Lower leg skin (tissue), 4 donors: ENCODE measurements at places on chromosomes 12 and 14. TPM values are rescaled to one million over a fixed set of nuclear protein-coding genes. Genes with fewer than 3 reads are reported as not detected.

DNA sequence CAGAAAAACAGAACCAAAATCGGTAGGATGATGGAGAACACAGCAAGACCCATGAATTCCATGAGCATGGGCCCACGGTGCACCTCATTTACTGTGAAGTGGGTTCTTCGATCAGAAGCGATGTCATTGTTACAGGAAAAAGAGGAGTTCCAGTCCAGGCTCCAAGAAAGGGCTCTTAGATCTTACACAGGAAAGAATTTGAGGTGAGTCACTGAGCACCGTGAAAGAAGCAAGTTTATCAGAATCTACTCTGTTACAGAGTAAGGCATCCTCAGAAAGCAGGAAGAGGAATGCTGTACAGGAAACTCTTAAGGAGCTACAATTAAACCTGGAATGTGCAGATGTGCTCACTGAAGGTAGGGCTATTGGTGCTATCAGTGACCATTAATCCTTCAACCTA is 11.6 kb upstream of the CHFR start:
- no peak for DNase-seq

DNA sequence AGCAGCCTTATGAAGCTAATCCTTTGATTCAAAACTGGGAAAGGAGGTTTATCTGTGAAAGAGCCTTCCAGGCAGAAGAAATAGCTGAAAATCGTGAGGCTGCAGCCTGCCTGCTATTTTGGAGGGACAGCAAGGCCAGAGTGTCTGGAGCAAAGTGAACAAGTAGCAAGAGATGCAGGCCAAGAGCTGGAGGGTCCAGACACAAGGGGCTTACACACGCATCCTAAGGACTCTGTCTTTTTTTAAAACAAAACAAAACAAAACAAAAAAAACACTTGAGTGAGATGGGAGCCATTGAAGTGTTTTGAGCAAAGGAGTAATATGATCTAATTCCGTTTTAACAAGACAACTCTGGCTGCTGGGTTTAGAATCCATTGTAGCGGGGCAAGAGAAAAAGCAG is 76.4 kb upstream of the BCAT1 start:
- no peak for DNase-seq

LHX5 gene
- not detected for total RNA-seq

TMTC1 gene
- total RNA-seq, result 14.1 TPM

- no peak for DNase-seq
These were observed 266.6 kb upstream of the FAR2 start for GRCh38 chr12:28882444-28882843.

PLEKHG7 gene
- total RNA-seq, result not detected

RTL1 gene
- total RNA-seq, result not detected

- no peak for DNase-seq
These were observed 50.4 kb downstream of the RPH3A start for GRCh38 chr12:112841906-112842305.

WASHC3 gene
- total RNA-seq, result 40.4 TPM

DNA sequence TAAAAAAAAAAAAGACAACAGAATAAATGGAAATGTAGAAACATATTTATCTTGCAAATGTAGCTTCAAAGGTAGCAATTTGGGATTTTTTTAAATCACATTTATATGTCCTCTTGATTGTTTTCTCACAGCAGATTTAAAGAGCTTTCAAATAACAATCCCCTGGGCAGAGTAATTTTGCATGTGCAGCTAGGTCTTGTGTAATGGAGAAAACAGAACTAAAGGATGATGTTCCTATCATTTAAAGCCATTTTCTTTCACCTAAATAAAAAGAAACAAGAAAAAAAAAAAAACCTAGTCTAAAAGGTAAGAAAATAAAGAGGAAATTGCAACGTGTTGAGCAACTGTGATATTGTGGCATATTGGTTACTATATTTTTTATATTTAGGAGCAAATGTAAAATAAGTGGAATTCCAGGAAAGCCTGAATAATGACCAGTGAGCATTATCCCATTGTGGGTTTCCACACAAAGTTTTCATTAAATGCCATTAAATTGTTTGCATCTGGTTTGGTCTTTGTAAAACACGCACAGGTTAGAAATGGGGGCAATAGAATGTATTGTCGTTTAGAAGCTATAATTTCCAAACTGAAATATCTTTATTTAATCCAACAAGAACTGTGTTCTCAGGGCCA is 215.6 kb downstream of the SLC6A15 start:
- no peak for DNase-seq

GRCh38 chr12:74647256-74647655 is 109.6 kb downstream of the ATXN7L3B start:
- DNase-seq, result no peak

DNA sequence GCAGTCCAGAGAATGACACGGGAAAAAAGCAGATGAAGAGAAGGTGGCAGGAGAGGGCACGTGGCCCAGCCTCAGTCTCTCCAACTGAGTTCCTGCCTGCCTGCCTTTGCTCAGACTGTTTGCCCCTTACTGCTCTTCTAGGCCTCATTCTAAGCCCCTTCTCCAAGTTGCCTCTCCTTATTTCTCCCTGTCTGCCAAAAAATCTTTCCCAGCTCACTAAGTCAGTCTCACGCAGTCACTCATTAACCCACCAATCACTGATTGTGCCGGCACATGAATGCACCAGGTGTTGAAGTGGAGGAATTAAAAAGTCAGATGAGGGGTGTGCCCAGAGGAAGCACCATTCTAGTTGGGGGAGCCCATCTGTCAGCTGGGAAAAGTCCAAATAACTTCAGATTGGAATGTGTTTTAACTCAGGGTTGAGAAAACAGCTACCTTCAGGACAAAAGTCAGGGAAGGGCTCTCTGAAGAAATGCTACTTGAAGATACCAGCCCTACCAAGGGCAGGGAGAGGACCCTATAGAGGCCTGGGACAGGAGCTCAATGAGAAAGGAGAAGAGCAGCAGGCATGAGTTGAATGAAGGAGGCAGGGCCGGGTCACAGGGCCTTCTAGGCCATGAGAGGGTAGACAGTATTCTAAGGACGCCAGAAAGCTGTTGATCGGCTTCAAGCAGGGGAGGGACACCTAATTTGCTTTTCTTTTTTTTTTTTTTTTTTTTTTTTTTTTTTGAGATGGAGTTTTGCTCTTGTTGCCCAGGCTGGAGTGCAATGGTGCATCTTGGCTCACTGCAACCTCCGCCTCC is 40.9 kb downstream of the DAD1 start:
- DNase-seq, result no peak

GRCh38 chr14:59278111-59278510 is 89.6 kb downstream of the DAAM1 start:
- DNase-seq, result no peak

- no peak for DNase-seq
These were observed 64.8 kb upstream of the MAX start for GRCh38 chr14:65167072-65167645.

- no peak for DNase-seq
These were observed 594 bp upstream of the CLEC14A start for GRCh38 chr14:38256533-38256840.

LTB4R gene
- 70.2 TPM for total RNA-seq

DNA sequence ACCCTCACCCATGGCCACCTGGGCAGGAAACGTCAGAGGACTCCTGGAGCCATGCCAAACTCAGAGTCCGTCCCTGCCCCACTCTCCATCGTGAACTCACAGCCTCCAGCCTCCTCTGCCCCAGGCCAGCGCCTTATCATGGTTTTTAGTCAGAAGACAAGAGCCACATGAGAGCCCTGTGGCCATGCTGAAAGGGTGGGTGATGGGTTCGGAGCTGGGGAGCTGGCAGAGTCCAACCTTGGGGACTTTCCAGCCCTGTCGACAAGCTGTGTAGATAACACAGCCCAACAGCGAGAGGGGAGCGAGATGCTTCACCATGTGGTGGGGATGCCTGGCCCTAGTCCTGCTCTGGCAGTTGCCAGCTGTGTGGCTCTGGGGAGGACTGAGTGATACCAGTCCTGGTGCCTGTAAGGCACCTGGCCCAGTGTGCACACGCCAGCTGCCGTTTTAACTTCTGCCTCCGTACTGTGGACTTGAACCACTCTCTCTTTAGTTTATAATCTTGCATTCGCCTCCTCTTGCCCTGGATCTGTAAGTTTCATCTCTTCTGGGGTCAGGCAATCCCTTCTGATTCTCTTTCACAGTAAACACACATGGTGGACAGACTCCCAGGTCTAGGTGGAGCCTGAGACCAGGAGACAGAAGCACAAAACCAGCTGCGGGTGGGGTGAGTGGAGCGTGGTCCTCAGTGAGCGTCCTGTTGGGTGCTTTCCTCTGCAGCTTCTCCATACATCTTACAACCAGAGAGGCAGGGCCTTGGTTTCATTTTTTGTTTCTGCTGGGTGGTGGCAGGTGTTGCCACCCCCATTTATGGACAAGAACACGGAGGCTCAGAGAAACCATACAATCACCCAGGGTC is 55.3 kb downstream of the RIN3 start:
- DNase-seq, result no peak

DNA sequence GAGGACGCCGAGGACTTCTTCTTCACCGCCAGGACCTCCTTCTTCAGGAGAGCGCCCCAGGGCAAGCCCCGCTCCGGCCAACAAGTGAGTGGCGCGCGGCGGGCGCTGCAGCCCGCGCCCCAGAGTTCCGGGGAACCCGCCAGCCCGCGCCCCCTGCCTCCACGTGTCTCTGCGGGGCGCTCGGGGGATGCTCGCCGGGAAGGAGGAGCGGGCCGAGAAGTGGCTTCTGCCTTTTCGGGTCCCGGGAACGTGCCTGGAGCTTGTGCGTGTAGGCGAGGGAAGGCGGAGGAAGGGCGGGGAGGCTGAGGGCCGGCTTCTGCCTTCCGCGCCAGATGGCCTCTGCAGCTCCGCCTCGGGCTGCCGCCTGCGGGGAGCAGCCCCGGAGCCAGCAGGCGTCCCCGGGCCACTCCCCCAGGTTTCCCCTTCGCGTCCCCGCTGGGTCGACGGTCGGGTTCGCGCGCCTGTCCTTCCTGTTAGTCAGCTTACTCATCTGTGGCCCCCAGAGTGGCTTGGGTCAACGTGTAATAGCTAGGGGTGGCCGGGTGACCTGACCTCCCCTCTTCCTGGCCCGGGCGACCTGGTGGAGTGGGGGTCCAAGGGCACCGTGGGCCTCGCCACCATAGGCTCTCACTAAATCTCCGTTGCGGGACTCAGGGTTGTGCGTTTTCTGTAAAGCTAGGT is 505 bp downstream of the RASSF3 start:
- DNase-seq, result peak; percentile 92

DNA sequence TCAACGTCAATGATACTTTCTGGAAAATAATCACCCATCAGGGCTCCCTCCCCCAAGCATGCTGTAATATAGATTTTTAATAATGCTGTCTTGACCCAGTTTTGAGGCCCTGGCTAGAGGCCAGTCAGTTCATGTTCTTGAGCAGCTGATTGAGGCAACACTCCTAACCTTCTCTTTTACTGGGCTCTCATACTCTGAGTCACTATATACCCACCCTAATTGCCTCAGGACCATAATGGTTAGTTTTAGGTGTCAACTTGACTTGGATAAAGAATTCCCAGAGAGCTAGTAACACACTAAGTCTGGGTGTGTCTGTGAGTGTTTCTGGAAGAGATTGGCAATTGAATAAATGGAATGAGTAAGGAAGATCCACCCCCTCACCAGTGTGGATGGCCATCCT is 527.0 kb upstream of the ATP2B1 start:
- peak; percentile 34 for DNase-seq

GRCh38 chr12:29546000-29546399 is 48.5 kb upstream of the OVCH1 start:
- no peak for DNase-seq

DNA sequence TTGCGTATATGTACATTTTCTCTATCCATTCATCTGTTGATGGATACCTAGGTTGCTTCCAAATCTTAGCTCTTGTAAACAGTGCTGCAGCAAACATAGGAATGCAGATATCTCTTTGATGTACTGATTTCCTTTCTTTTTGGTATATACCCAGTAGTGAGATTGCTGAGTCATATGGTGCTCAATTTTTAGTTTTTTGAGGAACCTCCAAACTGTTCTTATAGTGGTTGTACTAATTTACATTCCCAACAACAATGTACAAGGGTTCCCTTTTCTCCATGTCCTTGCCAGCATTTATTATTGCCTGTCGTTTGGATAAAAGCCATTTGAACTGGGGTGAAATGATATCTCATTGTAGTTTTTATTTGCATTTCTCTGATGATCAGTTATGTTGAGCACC is 44.3 kb downstream of the PELI2 start:
- no peak for DNase-seq

DNA sequence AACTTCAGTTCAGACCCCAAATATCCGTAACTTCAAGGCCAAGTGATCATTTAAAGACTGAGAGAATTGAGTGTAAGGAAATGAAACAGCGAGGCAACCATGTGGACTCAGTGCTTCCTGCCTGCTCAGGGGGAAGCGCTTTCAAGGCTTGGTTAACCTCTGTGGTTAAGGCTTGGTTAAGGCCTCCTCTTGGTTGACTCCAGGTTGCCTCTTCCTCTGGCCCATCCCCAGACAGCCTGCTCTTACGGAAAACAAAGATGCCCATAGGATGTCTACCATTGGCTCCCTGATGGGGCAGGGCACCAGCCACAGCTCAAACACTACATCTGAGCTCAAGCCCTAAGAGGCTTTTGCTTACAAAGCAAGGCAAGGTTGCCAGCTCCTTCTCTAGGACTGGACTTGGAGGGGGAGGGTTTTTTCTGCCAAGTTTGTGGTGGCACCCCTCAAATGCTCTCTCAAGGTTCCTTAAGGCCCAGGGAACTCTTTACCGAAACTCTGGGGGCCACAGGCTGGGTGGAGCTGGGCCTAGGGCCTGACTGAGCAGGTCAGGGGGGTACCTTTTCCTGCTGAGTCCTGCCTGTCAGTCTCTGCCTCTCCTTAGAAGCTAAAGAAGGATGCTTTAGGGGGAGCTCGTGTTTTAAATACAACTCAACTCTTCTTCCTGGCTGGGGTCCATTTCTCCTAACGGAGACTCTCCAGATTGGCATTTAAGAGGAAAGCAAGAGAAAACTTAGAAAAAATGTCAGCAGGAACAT is 13.7 kb downstream of the COL2A1 start:
- DNase-seq, result no peak

- DNase-seq, result no peak
These were observed 15.5 kb upstream of the MEG3 start for GRCh38 chr14:100810435-100810834.

DNA sequence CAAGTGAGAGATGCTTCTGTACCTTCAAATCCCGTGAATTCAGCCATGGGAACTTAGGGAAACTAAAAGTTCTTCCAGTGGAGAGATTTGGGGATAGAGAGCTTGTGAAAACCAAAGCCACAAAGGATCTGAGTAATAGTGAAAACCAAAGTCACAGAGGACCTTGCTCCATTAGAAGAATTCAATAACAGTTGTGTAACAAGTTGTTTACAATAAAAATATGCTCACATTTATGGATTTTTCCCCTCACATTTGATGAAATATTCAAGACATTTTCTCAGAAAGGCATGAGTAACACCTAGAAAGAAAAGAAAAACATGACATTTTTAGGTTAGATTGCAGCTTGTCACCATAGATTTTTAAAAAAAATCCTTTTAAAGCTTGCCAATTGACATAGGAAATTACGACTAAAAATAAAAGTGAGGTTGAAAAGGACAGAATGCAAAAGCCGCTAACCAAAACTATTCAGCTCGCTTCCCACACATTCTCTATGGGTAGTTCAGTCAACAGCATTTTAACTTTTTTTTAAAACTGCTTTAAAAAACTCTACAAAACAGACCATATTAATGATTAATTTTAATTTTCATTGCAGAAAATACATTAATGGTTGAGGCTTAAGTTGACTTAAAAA is 113.2 kb downstream of the CAND1 start:
- no peak for DNase-seq

C12orf54 gene
- not detected for total RNA-seq
